Dermis lymphatic vessel endothelial cell (primary cell): ENCODE measurements at places on chromosomes 7 and 10. TPM values are rescaled to one million over a fixed set of nuclear protein-coding genes. Genes with fewer than 3 reads are reported as not detected.

The LRRN3 gene
- total RNA-seq, result not detected in 2 replicates

The DBNL gene
- total RNA-seq, result 99.4 and 116 TPM in 2 replicates

The PAPSS2 gene
- total RNA-seq, result 33.9 and 218 TPM in 2 replicates

The RBP4 gene
- not detected in 2 replicates for total RNA-seq

The OR13A1 gene
- not detected in 2 replicates for total RNA-seq

The RAMP3 gene
- 136 and 467 TPM in 2 replicates for total RNA-seq

The CNNM1 gene
- total RNA-seq, result under 0.01 TPM in 2 replicates

The MET gene
- 25.4 and 50.3 TPM in 2 replicates for total RNA-seq

The PTPRN2 gene
- total RNA-seq, result 2.7 and 3.1 TPM in 2 replicates
